Hepatocyte (in vitro differentiated cells): ENCODE measurements at places on chromosomes 16 and 17. TPM values are rescaled to one million over a fixed set of nuclear protein-coding genes. Genes with fewer than 3 reads are reported as not detected.

Gene KPNA2
- 99.5 and 109 TPM in 2 replicates for polyA plus RNA-seq

Gene DNASE1L2
- polyA plus RNA-seq: 0.27 and 0.80 TPM in 2 replicates

Gene INCA1
- 4.1 and 5.5 TPM in 2 replicates for polyA plus RNA-seq

Gene ERBB2
- polyA plus RNA-seq: 72.9 and 76.4 TPM in 2 replicates

Gene ARL5C
- not detected in 2 replicates for polyA plus RNA-seq

Gene ITGA2B
- polyA plus RNA-seq: 1.0 and 3.6 TPM in 2 replicates

Gene FBXW10B
- polyA plus RNA-seq: 0.23 and 0.29 TPM in 2 replicates

Gene CMTM2
- 0.32 and 0.60 TPM in 2 replicates for polyA plus RNA-seq

Gene KRT31
- polyA plus RNA-seq: not detected in 2 replicates

Gene MT1H
- 2.0 and 13.5 TPM in 2 replicates for polyA plus RNA-seq

Gene C16orf74
- 7.8 and 11.5 TPM in 2 replicates for polyA plus RNA-seq

Gene KRT33B
- 0.35 TPM in 1 of 2 replicates, not detected in the other for polyA plus RNA-seq

Gene FBXW10
- polyA plus RNA-seq: not detected in 2 replicates

Gene TBC1D3H
- not detected in 2 replicates for polyA plus RNA-seq

Gene UNK
- polyA plus RNA-seq: 22.3 and 28.2 TPM in 2 replicates

Gene CDH1
- 105 and 131 TPM in 2 replicates for polyA plus RNA-seq

- DNase-seq: no peak
These were observed 17.4 kb downstream of the CA4 start for GRCh38 chr17:60167065-60167741.

DNA sequence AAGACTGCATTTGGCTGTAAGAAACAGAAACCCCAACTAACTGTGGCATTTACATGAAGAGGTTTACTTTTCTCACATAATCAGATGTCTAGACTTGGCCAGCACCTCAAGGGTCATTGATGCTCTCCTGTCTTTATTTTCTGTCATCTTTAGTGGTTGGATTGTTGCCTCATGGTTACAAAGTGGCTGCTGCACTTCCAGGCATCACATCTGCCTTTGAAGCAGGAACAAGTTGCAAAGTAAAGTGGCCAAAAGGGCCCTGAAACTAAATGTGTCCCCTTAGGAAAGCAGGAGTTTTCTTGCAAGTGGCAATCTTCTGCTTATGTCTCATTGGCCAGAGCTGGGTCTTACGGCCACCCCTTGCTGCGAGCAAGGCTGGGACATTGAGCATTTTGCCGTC is 26.5 kb upstream of the STH start:
- DNase-seq: no peak

GRCh38 chr17:75509528-75510258 is 5.6 kb downstream of the CASKIN2 start:
- no peak for DNase-seq

DNA sequence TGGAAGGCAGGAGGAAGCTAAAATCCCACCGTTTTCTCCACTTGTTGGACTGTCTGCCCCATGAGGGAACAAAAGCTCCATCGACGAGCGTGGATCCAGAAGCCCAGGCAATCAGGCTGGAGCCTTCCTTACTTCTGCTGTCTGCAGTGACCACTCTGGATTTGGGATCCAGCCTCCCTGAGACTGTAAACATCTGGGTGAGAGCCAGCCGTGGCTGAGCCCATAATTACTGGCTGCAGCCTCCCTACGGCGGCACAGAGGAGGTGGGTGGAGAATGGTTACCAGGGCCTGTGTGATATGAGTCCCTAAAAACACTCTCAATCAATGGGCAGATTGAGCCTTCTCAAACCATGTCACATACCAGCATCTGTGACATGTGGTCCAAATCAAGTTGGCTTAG is 158.2 kb downstream of the FOXL1 start:
- no peak for DNase-seq

- DNase-seq: no peak
These were observed 309 bp downstream of the DNAH2 start for GRCh38 chr17:7717756-7718350.

DNA sequence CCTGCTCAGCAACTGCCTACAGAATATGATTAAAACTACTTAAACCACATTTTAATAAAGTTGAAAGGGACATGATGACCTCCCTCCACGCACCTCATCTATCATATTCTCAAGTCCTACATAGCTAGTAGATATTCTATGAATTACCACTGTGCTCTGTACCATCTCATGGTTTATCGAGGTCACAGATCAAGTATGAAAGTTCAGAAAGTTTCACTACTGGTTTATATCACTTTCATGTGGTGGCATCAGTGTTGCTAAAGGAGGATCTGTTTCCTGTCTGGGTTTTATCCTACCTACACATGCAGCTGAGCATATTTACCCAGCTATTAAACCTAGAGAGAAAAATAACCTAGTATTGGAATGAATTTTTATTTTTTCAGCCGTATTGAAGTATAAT is 214.9 kb upstream of the MON1B start:
- no peak for DNase-seq

DNA sequence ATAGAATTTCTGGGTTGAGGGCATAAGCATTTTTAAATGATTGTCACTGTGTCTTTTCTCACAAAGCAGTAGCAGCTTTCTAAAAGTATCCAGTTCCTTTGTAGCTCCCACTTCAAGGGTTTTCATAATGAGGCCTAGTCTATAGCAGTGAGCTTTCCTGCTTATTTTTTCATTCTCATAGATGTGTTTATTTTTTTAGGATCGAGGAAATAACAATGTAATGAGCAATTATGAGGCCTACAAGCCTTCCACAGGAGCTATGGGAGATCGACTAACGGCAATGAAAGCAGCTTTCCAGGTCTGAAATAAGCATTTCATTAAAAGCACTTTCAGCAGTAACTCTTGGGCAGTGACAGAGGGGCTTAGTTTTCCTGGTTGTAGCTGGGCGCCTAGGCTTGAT is 10.6 kb upstream of the PSMC5 start:
- no peak for DNase-seq

DNA sequence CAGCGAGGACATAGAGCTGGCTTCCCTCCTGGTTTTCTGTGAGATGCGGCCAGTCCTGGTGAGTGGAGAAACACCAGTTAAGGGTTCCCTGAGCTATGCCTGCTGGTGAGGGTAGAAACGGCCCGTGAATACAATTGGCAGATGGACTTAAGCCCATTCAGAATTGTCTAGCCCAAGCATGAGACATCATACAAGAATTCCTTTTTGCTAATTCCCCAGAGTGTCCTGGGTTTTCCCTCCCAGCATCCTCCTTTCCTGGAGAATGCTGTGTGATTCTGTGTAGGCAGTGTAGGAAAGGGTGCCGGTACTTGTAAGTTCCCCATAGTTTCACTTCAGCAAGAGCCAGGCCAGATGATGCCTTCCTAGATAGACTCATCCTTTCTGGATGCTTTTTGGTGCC is 65.1 kb downstream of the SDR42E1 start:
- no peak for DNase-seq

- DNase-seq: no peak
These were observed 7.9 kb downstream of the MAP2K4 start for GRCh38 chr17:12028611-12029010.

DNA sequence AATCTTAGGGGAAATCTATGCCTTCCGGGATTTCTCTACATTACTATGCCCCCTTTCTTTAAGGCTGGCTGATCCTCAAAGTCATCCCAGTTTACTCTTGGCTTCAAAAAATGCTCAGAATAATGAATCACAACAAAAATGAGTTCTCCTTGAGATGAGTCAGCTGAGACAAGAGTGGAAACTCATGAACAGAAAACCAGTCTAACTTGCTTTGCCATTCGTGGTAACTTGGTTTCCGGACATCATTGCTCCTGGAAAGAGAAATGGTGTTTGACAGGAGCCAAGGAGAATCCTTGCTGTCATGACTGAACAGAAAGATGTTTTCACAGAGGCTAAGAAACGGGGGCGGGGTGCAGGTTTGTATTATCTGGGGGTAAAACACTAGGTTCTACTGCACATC is 435.6 kb upstream of the DYNLRB2 start:
- DNase-seq: peak; percentile 32

DNA sequence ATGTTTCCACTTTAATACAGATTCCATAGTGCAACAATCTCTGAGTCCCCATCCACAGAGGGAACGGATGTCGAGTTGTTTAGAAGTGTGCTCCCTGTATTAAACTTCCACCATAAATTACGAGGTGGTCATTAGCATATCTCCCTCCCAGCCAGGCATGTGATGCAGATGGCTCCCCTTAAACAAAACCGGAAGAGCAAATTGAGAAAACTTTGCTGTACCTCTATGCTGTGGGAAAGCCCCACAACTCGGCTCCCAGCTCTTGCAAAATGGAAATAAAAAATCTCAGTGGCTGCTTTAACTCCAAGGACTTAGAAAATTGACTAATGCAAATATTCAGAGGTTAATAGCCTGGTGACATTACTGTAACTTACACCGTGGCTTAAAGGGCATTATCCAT is 290.9 kb downstream of the MAF start:
- no peak for DNase-seq

GRCh38 chr17:78883533-78884131 is 19.4 kb downstream of the CEP295NL start:
- peak; percentile 90 for DNase-seq

- DNase-seq: no peak
These were observed 42.9 kb upstream of the NFAT5 start for GRCh38 chr16:69522732-69523404.

DNA sequence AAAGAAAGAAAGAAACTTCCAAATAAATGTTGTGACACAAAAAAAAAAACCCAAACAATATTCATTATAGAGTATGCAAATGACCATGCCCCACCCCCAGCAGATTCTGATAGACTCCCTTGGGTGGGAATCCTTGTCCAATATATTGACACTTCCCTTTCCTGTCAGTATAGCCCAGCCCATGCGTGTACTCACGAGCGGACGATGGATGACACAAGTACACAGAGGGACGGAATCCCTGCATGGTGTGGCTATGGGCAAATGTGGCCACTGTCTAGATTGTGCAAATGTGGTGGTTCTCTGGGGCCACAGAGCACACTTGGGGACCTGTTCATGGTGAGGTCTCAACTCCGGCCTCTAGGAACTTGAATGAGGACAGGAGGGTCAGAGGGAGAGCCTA is 3.1 kb downstream of the RAB37 start:
- DNase-seq: no peak

GRCh38 chr16:49057391-49057790 is 224.2 kb downstream of the CBLN1 start:
- no peak for DNase-seq

DNA sequence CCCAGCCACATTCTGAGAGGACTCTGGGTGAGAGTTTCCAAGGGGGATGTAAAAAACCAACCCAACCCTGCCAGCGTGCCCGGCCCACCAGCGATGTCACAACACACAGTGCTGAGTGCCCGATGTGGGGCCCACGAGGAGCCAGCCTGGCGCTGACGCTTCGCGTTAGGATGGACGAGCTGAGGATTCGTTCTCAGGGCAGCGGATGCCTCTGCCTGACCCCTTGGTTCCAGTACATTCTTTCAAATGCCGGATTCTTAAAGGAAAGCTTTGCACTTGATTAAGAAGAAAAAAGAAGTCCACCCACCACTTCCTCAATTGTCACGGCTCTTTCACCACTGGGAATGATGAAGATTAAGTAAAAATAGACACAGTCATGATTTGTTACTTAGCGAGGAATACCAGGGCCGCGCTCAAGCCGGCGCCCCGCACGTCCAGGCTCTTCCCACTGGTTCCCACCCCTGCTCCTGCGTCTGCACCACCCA is 79.4 kb downstream of the IRF8 start:
- DNase-seq: no peak

DNA sequence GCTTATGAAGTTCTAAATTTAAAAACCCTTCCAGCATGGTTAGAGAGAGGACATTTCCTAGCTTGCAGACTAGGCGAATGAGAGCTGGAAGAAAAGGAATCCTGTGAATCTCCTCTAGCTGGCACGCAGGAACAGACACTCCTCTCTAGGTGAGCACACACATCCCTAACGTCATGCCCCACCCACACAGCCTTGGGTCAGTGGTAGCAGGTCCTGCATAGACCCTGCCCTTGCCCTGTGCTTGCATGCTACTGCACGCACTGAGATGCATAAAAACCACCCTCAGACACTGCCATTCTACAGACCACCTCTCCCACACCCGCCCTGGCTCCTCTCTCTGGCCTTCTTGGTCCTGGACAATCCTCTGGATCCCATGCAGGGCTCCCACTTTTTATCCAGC is 23.5 kb downstream of the CES1 start:
- no peak for DNase-seq

DNA sequence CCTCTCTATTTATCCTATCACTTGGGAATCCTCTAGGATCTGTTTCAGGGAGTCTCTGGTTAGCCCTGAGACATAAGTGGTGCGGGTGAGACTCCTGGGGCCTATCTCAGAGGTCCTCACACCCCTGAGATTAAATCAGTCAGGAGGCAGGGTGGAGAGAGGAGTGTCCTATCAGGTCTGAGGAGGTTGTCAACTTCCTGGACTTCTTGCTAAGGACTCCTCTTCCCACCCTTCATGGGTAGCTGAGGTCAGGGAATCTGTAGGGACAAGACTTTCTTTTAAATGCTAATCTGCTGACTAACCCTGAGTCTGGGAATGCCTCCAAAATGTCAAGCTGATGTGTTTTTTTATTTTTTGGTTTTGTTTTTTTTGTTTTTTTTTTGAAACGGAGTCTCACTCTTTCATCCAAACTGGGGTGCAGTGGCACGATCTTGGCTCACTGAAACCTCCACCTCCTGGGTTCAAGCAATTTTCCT is 6.6 kb upstream of the ARMC5 start:
- no peak for DNase-seq

GRCh38 chr16:764184-764750 is 3.7 kb downstream of the MSLN start:
- DNase-seq: no peak

- DNase-seq: no peak
These were observed 195.1 kb downstream of the CDRT15L2 start for GRCh38 chr17:20774472-20775135.

GRCh38 chr17:38753071-38753506 is 548 bp downstream of the PSMB3 start:
- peak; percentile 23 for DNase-seq

DNA sequence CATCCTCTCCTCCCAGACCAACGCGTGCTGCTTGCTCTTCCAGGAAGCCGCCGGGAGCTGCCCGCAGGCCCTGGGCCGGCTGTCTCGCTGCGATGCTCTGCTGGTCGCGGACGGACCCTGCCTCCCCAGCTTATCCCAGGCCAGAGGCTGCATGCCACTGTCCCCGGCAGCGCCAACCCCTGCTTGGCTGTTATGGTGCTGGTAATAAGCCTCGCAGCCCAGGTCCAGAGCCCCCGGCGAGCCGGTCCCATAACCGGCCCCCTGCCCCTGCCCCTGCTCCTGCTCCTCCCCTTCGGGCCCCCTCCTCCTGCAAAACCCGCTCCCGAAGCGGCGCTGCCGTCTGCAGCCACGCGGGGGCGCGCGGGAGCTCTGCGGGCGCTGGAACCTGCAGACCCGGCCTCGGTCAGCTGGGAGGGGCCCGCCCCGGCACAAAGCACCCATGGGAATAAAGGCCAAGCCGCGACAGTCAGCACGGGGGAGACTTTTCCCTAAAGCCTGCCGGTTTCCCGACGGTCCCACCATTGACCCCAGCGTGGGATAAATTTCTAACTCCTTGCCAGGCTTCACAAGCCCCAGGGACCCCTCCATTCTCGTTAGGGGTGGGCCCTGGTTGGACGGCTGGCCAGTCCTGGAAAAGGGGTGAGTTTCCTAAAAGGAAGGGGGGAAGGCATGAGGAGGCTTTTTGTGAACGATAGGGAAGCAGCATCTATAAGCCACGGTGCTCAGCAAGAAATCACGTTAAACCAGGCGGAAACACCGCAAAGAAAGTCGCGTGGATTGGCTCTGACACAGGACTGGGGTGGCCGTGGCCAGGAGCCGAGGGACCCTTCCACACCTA is 11.2 kb downstream of the ENPP7 start:
- peak; percentile 91 for DNase-seq
